ENCODE measurements at places on chromosomes 7 and 10. TPM values are rescaled to one million over a fixed set of nuclear protein-coding genes. Genes with fewer than 3 reads are reported as not detected.

Gene PAPOLB
- 0.24 TPM for total RNA-seq

Gene AFAP1L2
- 28.4 TPM for total RNA-seq

Gene SAMD9
- total RNA-seq, result 15.9 TPM

Gene ASCC1
- 40.4 TPM for total RNA-seq

Gene HYAL4
- not detected for total RNA-seq

Gene ALKBH4
- total RNA-seq, result 31.3 TPM

Gene SFTPA1
- total RNA-seq, result not detected

DNA sequence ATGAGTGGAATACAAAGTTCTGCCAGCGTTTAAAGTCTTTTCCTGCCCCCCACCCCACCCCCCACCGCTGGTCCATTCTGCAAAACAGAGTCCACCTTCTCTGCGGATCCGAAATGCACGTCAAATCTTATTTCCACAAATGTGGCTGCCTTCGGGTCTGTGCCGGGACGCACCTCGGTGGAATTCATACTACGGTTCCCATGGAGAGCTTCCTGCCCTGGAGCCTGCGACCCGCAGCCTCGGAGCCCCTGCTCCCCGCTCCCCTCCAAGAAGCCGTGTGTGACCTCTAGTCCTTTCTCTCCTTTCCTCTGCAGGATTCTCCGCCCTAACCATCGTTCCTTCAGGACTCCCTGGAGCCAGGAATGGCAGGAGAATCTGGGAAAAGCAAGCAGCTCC, 12.5 kb upstream of the CALML5 start:
- no peak for DNase-seq
- no peaks in the 10 kb centered on the region for H3K36me3 ChIP-seq
- no peak overlapping the region for H3K4me3 ChIP-seq
- no peaks in the 10 kb centered on the region for H3K27me3 ChIP-seq
- no peak overlapping the region for H3K27ac ChIP-seq

GRCh38 chr10:32217216-32217615, 129.7 kb downstream of the EPC1 start:
- no peak overlapping the region for H3K4me3 ChIP-seq
- no peaks in the 10 kb centered on the region for H3K36me3 ChIP-seq
- H3K4me1 ChIP-seq, result no peaks in the 10 kb centered on the region
- no peak for DNase-seq
- no peaks in the 10 kb centered on the region for H3K27me3 ChIP-seq

- H3K27ac ChIP-seq, result peak overlapping the region; percentile 6
- peaks cover 4% of the 10 kb centered on the region for H3K4me1 ChIP-seq
- H3K27me3 ChIP-seq, result no peaks in the 10 kb centered on the region
- no peaks in the 10 kb centered on the region for H3K36me3 ChIP-seq
Measured at GRCh38 chr7:131039355-131039762, 288.3 kb upstream of the MKLN1 start.

DNA sequence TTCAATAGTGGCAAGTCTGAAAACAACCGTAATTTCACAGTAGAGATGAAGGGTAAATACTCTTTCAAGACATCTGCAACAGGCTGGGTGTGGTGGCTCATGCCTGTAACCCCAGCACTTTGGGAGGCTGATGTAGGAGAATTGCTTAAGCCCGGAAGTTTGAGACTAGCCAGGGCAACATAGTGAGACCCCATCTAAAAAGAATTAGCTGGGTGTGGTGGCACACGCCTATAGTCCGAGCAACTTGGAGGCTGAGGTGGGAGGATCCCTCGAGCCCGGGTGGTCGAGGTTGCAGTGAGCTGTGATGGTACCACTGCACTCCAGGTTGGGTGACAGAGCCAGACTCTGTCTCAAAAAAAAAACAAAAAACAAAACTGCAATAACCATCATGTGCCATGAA, 71.8 kb downstream of the PFKFB3 start:
- no peaks in the 10 kb centered on the region for H3K27me3 ChIP-seq
- no peak for DNase-seq
- no peak overlapping the region for H3K4me3 ChIP-seq
- H3K27ac ChIP-seq, result no peak overlapping the region
- no peaks in the 10 kb centered on the region for H3K4me1 ChIP-seq
- no peaks in the 10 kb centered on the region for H3K36me3 ChIP-seq

- H3K4me1 ChIP-seq, result no peaks in the 10 kb centered on the region
- H3K27ac ChIP-seq, result no peak overlapping the region
- no peaks in the 10 kb centered on the region for H3K36me3 ChIP-seq
- DNase-seq, result no peak
- no peaks in the 10 kb centered on the region for H3K27me3 ChIP-seq
Measured at GRCh38 chr10:17888189-17888588, 63.5 kb upstream of the SLC39A12 start.

DNA sequence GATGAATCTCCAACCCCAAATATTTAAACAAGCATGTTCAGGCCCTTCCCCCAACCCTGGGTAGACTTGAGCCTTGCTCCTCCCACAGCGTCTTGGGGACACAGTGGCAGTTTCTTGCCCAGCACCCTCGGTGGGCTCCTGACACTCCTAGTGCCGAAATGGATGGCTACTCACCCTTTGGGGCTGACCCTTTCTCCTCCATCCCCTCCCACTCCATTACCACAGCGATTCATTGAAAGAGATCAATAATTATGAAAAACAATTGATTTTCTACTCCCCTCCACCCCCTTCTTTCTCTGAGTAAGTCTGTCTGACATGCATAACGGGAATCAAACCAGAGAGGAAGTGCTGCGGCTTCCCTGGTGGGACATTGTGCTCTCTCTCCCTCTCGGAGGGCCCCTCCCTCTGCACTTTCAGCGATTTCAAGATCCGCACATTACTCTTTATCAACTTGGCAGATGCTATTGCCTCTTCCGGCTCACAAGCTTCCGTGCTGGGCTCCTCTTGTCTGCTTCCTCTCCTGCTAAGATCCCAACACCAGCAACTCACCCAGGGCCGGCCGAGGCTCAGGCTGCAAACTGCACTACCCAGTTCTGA, 79.0 kb upstream of the PLXNA4 start:
- no peak overlapping the region for H3K27ac ChIP-seq
- H3K4me3 ChIP-seq, result no peak overlapping the region
- H3K36me3 ChIP-seq, result no peaks in the 10 kb centered on the region
- no peaks in the 10 kb centered on the region for H3K4me1 ChIP-seq
- peak; percentile 21 for DNase-seq

DNA sequence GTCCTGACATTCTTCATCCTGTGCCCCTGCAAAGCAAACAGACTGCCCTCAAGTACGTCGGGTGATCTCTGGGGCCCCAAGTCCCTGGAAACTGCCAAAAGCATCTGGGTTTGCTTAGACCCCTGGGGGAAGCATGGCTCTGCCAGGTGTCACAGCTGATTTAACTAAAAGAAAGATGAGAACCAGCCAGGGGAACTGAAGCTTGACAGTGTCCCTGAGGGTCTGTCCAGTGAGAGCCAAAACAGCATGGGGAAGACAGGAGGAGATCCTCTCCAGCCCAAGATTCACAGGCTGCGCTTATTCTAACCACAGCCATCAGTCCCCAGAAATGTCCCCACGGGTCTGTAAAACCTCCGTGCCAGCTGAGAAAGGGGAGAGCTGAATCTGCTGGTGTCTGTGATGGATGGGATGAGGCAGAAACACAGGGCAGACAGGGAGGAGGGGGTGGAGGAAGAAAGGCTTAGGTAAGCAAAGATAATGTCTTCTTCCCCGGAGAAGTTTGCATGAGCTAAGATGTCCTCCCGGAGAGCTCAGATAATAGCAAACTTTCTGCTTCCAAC, 21.3 kb downstream of the CCDC3 start:
- no peaks in the 10 kb centered on the region for H3K27me3 ChIP-seq
- no peak overlapping the region for H3K27ac ChIP-seq
- DNase-seq, result no peak
- no peaks in the 10 kb centered on the region for H3K36me3 ChIP-seq
- H3K4me3 ChIP-seq, result no peak overlapping the region

DNA sequence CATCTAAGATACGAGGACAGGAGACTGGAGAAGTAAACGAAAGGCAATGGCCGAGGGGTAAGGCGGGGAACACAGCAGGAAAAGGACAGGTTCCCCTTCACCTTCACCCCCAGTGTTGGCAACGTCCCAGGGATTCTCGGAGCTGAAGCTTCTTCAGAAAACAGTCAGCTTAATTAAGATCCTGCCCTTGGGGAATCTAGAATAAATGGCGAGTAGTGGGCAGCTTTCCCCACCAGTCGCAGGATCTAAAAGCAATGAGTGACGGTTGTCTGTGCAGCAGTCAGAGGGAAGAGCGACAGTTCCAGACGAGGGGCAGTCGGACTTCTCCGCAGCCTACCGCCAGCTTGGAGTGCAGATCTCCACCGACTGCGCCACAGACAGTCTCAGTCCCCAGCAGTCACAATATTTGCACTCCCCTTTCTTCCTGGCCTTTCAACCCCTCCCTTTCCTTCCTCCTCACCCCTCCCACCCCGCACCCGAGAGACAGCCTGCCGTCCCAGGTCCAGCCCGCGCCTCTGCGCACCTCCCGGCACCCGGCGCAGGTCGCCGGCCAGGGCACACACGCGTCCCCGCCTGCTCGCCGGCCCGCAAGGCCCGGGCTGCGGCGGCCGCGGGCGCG, 10.9 kb upstream of the SP8 start:
- no peak overlapping the region for H3K27ac ChIP-seq
- H3K4me3 ChIP-seq, result no peak overlapping the region
- H3K27me3 ChIP-seq, result peaks cover 20% of the 10 kb centered on the region
- H3K36me3 ChIP-seq, result no peaks in the 10 kb centered on the region
- no peak for DNase-seq

DNA sequence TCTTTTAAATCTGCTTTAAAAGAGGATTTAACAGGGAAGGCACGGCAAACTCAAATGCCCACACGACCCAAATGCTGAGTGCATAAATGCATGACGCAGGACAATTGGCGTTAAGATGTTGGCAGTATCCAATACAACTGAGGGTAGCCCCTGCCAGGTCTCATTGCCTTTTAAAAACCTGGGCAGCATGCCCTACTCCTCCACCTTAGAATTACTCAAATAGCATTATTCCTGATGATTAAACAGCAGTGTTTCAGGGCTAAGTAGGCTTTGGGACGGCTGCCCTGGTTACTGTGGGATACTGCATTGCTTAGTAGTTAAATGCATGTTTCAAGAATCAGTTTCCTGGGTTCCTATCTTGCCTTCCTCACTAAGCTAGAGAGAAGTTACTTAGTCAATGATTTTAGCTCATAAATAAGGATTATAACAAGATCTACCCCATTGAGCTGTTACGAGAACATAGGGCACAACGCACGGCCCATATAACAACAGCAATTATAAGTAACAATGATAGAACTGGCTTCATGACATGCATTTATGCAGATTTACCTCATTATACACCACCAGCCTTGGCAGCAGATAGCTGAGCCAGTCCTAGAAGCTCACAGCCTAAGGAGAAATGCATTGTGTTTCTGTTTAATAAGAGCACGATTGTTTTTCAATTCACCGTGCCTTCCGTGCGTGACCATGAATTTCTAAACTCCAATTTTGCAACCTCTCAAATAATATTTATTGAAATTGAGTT, 7.9 kb downstream of the TUBAL3 start:
- H3K36me3 ChIP-seq, result no peaks in the 10 kb centered on the region
- H3K27ac ChIP-seq, result no peak overlapping the region
- no peak overlapping the region for H3K4me3 ChIP-seq
- H3K4me1 ChIP-seq, result no peaks in the 10 kb centered on the region
- no peak for DNase-seq

DNA sequence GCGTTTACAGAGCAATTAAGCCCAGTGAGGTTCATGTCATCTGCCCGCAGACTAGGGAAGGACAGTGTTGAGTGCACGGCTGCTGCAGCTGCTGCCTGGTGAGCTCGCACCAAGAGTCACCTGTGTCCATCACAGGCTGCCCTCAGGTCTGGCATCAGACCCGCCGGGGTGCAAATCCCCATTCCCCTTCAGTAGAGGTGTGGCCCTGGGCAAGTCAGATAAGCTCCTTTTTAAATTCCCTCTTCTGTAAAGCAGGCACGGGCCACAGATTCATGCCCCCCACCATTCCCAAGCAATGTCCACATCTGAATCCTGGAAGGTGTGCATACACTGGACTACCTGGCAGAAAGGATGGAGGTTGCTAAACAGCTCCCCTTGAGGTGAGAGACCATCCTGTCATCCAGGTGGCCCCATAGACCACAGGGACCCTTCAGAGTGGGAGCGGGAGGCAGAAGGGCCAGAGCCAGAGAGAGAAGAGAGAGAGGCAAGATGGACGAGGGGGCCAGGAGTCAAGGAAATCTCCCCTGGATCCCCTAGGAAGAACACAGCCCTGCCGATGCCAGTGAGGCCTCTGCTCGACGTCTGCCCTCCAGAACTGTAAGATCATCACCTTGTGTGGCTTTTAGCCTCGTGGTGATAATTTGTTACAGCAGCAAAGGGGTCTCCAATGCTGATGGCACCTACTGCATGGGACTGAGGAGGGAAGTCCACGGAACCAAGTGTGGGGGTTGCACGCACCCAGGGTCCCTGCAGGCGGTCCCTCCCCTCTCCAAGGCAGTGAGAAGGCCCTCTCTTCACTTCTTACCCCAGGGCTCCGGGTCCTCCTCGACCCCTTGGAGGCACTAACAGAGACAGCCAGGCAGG, 168.8 kb downstream of the TCERG1L start:
- no peaks in the 10 kb centered on the region for H3K4me1 ChIP-seq
- H3K27ac ChIP-seq, result no peak overlapping the region
- H3K4me3 ChIP-seq, result no peak overlapping the region
- no peak for DNase-seq
- no peaks in the 10 kb centered on the region for H3K36me3 ChIP-seq
- no peaks in the 10 kb centered on the region for H3K27me3 ChIP-seq

- H3K27me3 ChIP-seq, result no peaks in the 10 kb centered on the region
- H3K4me3 ChIP-seq, result no peak overlapping the region
- no peak overlapping the region for H3K27ac ChIP-seq
- DNase-seq, result no peak
- H3K4me1 ChIP-seq, result no peaks in the 10 kb centered on the region
Measured at GRCh38 chr7:101580596-101580995, 48.5 kb downstream of the MYL10 start.

Data from uterus (tissue), 4 donors.